ENCODE measurements at places on chromosomes 4 and X. TPM values are rescaled to one million over a fixed set of nuclear protein-coding genes. Genes with fewer than 3 reads are reported as not detected.
A peak's percentile ranks its signal among the peaks of the same experiment; 100 is the strongest.

ATG4A gene
- 11.8 TPM for total RNA-seq

COX7B2 gene
- not detected for total RNA-seq

MAOB gene
- total RNA-seq, result not detected

SPON2 gene
- 18.7 TPM for total RNA-seq

DNA sequence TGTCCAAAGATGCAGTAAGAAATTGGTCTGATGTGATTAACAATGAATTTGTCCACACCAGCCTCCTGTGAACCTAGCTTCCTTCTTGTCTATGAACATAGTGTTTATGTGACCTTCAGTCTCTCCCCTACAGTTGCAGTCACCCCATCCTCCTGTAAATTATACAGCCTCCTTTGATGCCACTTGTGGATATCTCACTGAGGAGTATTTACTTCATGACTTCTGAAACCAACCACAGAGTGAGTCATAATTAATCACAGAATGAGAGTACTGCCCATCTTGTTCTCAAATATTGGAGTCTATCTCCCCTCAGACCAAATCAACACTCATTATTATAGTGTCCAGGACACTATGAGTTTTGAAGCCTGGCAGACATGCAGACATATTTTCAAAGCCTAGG, 27.3 kb upstream of the XAGE2 start:
- peak; percentile 48 for ATAC-seq

DNA sequence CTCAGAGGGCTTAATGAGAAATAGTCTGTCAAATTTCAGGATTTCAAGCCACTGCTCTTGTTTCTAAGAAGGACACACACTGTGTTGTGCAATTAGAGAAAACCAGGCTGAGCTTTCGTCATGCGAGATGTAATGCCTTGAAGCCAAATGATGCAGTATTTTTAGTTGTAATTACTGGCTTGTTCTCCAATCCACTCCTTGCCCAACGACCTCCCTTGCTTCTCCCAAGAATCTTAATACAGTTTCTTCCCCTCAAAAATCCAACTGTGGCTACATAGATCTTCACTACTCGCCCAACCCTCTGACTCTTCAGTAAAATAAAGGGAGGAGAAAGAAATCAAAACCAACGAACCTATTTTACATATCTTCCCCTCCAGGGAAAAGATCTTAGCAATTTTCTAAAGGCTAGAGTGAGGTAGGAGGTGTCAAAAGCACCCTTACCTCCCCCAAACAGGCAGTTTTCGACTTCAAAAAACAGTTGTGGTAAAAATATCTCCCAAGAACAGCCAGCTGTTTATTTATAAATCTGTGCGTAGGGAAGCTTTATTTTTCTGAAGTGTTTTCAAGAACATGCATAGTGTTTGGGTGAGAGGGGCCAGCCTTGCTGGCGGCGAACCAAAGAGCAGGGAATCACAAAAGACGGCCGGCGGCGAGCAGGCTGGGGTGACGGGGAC, 68.7 kb downstream of the MGST2 start:
- no peak for ATAC-seq

GRCh38 chr4:166493924-166494345, 620.9 kb downstream of the TLL1 start:
- no peak for ATAC-seq

DNA sequence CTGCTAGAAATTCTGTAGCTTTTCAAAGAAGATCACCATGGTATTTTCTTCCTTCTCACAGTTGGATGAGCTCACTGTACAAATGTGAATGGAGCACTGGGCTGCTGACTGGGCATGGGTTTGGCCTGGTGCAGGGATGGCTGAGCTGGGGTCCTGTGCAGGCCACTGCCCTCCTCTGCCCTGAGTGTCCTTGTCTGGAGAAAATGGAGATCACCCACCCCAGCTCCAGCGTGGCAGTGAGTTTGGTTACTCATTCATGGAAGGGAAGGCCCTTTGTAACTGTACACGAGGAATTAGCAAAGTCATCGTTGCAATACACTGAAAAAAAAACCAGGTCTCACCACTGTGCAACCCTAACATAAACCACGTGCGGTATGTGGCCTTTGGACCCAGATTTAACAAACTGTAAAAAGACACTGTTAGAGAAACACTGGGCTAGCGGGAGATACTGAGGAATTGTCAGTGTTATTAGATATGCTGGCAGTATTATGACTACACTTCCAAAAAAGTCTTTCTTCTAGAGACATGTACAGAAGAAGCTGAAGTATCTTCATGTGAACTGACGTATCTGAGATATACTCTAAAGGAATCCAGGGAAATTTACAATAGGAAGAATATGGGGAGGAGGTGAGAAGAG, 16.1 kb upstream of the TBC1D14 start:
- no peak for ATAC-seq

DNA sequence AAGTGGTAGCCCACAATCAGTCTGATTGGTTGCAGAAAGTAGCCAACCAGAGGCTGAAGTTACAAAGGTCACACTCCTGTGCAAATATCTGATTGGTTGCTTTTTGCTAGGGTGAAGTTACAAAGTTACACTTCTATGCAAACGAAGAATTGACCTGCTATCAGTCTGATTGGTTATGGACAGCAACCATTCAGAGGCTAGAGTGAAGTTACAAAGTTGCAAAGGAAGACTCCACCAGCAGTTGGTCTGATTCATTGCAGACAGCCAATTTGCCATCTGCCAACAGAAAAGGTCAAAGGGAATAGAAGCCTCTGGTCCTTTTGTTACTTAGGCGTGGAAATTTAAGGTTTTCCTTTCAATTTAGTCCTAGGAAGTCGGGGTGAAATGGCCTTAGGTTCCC, 377.7 kb downstream of the PRDM5 start:
- no peak for ATAC-seq

GRCh38 chr4:120526033-120526432, 396.5 kb downstream of the PRDM5 start:
- no peak for ATAC-seq

- no peak for ATAC-seq
Observed at GRCh38 chrX:118751950-118752783, 24.8 kb downstream of the IL13RA1 start.

- no peak for ATAC-seq
Observed at GRCh38 chr4:38650133-38650532, 13.9 kb upstream of the KLF3 start.

DNA sequence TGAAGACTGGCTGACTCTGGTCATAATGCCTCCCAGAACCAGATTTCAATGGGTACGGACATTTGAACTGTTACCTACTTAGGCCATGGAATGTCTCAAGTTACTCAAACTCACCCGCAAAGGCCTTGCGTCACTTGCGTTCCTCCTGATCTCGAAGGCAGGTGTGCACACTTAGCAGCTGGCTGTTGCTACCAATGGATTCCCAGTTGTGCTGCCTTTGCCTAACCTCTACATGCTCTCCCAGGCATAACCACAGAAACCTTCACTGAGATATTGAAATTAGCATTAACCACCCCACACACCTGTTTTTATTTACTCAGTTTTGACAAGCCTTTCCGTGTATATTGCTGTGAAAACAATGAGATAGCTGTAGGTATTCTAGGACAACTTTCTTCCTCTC, 2.8 kb downstream of the ERVMER34-1 start:
- no peak for ATAC-seq

GRCh38 chr4:36256398-36256891, 12.1 kb upstream of the ARAP2 start:
- peak; percentile 78 for ATAC-seq

DNA sequence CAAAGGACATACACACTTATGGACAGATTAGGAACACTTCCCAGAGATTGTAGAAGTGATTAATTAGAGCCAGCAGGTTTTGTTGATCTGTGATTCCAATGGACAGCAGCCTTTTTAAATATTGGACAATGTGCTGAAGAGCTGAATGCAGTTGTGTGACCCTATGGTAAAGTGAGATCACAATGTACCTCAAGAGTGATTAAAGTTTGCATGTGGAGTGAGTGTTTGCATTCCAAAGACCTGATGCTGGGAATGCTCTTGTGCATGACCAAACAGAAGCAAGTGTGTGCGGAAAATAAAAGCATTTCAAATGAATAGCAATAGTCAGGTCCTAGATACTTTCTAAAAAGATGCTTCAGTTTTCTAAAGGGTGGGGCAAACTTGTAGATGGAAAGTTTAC, 154.1 kb downstream of the BANK1 start:
- ATAC-seq, result no peak

GRCh38 chr4:92305148-92305877, 1.5 kb downstream of the GRID2 start:
- no peak for ATAC-seq

DNA sequence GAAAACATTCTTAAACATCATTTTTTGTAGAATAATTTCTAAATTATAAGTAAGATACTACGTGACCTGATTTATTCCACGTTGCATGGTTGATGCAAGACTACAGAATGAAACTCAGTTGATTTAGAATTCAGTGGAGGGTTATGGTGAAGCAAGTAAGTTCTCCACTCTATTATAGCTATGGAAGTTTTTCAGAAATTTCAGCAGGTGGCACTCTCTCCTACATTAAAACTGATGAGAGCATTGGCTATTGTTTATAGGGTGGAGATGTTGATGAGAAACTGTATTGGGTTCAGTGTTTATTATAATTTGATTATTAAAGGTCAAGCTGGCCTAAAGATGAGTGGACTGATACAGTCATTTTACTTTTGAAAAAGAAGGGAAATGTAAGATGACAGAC, 88.0 kb downstream of the FNIP2 start:
- ATAC-seq, result peak; percentile 51

DNA sequence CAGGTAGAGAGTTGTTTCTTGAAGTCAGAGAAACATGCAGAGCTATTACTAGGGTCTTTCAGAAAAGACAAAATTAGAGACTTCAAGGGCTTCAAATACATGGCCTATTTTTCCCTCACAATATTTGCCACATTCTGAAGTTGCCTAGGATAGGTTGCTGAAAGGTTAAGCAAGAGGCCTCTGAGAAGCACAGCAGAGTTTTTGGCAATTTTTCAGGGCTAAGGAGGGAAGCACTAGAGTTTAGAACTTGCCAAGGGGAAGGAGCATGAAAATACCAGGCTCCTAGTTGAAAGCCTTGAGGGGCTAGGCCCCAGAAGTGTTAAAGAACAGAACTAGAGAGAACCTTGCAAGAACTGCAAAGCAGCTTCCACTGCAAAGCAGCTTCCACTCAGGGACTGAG, 86.4 kb downstream of the ANAPC10 start:
- ATAC-seq, result no peak

GRCh38 chrX:135315864-135316263, 6.6 kb downstream of the ETDC start:
- no peak for ATAC-seq

DNA sequence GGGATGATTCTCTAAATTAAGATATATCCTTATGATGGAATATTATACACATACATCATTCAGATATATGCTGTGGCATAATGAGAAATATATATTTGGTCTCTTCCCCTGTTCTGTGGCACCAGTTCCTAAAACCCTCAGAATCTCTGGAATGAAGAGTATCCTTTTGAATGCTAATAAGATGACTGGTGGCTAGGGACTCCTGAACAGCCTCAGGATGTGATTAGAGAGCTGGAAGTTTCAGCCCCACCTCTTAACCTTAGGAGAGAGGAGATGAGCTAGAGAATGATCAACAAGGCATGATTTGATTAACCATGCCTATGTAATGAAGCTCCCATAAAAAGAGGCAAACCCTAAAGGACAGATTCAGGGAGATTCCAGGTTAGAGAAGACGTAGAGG, 632.0 kb downstream of the IQCM start:
- no peak for ATAC-seq

DNA sequence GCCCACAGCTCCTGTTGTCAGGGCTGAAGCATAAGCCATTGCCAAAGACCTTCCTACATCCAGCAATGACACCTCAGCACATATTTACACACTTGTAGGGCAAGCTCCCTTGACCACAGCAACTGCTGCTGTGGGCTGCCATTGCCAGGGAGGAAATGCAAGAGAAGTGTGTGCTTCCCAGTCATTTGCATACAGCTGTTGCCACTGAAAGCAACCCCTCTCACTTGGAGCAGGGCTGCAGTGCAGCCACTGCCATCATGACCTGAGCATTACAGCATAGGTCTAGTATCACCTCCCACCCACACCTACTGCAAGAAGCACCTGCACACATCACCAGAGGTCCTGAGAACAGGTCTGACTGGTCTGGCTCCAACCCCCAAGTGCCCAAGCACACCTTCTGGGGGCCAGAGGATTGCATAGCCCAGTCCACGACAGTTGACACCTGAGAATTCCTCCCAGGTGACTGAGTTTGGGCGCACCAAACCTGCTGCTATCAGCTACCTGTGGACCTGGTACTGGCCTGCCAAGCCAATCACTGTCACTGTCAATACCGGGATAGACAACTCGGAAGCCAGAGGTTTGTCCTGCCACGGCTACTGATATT, 636.5 kb upstream of the SLIT2 start:
- ATAC-seq, result no peak

- ATAC-seq, result no peak
Observed at GRCh38 chr4:37440501-37440900, 196.0 kb downstream of the NWD2 start.

- ATAC-seq, result no peak
Observed at GRCh38 chrX:16312761-16313623, 145.7 kb downstream of the MAGEB17 start.

DNA sequence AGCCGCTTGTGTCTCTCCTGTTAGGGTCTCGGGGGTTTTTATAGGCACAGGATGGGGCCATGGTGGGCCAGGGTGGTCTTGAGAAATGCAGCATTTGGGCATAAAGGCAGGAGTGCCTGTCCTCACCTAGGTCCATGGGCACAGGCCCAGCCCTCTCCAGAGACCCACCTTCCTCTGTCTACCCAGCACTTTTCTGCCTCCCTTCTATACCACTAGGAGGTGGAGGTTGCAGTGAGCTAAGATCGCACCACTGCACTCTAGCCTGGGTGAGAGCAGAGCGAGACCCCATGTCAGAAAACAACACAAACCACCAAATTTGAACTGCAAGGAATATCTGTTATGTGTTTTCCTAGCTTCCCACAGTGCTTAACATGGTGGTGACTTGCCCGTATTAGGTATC, 38.0 kb downstream of the MOB1B start:
- ATAC-seq, result no peak

DNA sequence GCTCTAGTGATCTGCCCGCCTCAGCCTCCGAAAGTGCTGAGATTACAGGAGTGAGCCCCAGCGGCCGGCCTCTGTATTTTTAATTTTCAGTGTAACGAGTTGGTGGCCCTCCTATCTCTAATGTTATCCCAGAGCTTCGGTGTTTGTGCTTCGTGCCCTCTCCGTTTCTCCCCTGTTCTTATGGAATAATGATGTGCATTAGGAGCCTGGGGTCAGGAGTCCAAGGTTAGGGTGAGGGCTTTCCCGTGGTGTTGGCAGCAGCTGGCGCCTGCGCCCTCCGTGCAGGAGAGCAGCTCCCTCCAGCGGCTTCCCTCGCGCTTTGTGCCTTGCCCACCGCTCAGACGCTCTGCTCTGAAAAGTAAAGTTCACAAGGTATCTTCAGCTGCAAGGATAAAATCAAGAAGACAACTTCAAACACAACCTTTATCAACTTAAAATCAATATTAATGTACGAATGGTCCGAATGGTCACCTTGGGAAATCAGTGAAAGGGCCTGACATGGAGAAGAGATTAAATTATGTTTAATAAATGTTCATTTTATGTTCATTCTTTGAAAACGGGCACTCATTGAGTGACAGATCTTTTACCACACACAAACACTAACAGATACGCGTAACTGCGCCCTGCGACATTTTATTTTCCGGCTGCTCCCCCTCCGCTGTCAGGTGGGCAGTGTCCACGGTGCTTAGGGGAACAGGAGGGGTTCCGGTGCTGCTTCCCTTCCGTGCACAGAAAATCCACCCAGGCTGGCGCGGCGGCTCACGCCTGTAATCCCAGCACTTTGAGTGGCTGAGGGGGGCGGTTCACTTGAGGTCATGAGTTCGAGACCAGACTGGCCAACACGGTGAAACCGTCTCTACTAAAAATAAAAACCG, 62.4 kb downstream of the TRAPPC11 start:
- peak; percentile 70 for ATAC-seq

Data from activated T-helper 17 cell treated with anti-CD3 and anti-CD28 coated beads, Interleukin-2, amount 50 U/mL, for 72 hours (primary cell).